ENCODE measurements at places on chromosomes 1 and 21.

GRCh38 chr1:246907472-246907871 is 24.3 kb downstream of the AHCTF1 start:
- DNase-seq = peak; percentile 60

GRCh38 chr21:45767071-45768006 is 123.8 kb downstream of the PCBP3 start:
- DNase-seq = no peak

DNA sequence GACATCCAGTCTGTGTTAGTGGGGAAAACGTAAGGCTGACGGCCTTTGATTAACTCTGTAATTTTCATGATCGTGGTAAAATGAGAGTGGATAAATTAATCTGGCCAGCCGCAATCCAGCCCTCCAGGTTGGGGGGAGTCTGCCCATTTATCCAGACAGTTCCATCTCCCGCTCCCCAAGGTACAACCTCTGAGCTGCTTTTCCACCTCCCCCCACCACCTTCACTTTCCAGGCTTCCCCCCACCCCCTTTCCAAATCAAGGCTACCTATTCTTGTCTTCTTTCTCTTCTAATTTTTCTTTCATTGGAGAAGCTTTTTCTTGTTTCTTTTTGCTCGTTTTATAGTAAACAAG is 6.0 kb downstream of the MIER1 start:
- DNase-seq = no peak

DNA sequence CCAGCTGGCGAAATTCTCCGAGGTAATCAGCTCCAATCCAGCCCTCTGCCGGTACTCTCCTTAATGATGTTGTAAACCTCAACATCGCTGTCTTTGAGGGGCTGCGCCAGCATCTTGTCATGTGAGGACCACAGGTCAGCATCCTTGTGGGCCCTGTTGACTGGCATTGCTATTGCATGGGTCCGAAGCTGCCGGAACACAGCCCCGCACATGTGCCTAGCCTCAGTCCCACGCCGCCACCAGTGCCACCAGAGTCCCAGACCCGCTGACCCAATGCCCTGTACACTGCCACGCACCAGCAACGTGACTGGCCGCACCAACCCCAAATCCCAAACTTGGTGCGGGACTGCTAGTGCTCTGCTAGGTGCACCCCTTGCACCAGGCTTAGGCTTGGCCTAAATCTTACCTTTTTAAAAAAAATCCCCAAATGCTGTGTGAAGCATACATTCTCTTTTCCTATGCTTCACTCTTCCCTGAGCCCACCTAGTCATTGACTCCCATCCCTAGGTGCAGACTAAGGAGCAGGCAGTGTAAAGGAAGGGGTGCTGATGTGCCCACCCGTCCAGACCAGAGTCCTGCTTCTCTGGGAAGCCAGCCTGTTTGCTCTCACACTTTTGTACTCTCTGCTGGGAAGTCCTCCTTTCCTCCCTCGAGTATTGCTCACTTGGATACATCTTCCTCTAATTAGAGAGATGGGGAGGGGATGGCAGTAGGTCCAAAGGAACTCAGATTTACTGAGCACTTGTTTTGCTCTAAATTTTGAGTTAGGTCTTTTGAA is 81.9 kb upstream of the ARTN start:
- DNase-seq = no peak

DNA sequence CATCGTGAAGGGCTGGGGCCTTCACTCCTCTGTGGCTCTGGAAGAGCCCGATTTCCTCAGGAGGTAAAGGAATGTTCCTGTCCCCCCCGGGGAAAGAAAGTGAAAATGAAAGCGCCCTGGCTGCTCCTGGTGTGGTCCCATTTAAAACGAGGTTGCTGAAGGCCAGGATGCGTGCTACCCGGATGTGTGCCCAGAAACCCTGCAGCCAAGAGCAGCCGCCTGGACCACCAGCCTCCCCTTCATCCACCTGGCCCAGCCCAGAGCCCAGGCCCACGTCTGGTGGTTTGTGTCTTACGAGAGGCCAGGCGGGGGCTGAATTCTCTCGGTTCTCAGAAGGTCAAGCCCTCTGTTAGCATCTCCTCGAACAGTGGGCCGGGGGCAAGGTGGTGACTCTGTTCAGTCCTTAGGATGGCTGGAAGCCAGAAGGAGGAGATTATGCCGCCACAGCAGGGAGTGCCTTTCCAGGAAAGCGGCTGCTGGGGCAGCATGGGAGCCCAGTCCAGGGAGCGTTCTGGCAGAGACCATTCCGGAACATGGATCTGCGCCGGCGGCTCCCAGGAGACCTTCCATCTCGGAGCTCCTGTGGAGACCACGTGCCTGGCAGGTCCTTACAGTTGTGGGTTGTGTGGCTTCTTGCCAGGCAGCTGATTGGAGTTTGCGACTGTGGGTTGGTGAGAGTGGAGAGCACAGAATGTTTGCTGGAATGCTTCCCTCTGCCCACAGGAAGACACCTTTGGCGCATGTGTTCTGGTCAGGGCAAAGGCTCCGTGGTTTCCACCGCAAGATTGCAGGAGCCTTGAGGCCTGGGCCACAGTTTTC is 1.4 kb downstream of the GUK1 start:
- peak; percentile 82 for DNase-seq

DNA sequence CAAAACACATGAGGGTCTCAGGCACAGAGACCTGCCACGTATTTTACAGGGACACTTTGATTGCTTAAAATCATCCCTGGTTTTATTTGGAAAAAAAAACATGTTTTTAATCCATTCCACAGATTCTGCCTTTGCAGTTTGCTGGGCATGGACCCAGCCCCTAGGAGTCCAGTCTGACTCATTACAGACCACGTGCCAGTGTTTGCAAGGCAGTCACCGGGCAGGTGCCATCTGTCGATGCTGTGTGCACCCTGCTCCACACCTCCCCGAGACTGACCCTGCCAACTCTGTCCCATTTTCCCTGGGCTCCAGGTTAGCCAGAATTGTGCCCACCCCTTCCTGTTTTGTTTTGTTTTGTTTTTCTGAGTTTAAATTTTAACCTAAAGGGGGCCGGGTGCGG is 148.4 kb upstream of the TMEM51 start:
- DNase-seq = no peak

GRCh38 chr21:38959692-38960061 is 153.9 kb downstream of the ETS2 start:
- DNase-seq = no peak

GRCh38 chr1:42146626-42147320 is 6.4 kb upstream of the GUCA2B start:
- DNase-seq = peak; percentile 43

DNA sequence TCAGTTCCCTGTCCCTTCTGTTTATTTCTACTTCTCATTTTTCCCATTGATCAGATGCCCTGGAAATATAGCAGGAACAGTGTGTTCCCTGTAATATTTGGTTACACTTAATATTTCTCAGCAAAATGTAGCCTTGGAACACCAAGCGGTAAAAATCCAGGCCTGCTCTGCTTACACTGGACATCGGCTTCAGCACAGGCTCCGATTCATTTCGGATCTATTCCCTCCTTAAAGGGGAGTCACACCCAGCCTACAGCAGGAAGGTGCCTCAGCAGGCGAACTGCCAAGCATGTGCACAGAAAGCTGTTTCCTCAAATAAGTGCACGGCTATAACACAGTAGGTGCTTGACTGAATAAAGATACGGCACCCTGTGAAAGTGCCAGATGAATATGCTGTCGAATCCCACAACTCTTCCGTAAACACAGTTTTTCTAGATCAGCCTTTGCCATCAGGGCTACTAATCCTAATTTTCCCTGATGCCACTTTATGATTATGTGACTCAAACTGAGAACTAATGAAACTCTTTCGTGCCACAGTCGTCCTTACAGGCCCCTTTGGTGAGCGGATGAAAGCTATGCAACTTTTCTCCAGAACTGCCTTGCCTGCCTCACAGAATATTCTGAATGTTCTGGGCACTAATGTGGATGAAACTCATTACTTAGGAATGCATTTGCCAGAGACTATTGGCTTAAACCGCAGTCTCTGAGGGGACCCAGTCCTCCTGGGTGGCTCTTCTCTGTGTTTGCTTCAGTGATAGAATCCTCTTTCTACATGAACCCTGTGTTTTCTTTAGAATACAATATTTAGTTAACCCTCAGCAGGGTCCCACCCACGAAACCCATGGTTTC is 275.5 kb upstream of the RUNX1 start:
- DNase-seq = peak; percentile 88

- no peak for DNase-seq
These were observed 113.7 kb downstream of the CRYAA start for GRCh38 chr21:43282358-43283120.

DNA sequence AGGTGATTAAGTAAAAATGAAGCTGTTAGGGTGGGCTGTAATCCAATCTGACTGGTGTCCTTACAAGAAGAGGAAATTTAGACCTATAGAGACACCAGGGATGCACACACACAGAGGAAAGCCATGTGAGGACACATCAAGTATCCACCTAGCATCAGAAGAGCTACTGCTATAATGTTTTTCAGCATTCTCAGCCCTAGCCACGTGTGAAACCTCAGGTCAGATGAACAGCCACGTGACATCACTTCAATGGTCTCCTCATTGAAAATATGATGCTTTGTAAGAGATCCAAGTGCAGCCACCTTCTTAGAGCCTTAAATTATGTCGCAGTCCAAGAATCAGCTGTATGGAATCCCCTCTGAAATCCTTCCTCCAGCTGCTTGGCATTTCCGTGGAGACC is 65.1 kb downstream of the C1orf87 start:
- DNase-seq = no peak

GRCh38 chr1:238409191-238409850 is 518.6 kb upstream of the ZP4 start:
- DNase-seq = peak; percentile 95

GRCh38 chr1:102640872-102641271 is 467.4 kb downstream of the COL11A1 start:
- no peak for DNase-seq

DNA sequence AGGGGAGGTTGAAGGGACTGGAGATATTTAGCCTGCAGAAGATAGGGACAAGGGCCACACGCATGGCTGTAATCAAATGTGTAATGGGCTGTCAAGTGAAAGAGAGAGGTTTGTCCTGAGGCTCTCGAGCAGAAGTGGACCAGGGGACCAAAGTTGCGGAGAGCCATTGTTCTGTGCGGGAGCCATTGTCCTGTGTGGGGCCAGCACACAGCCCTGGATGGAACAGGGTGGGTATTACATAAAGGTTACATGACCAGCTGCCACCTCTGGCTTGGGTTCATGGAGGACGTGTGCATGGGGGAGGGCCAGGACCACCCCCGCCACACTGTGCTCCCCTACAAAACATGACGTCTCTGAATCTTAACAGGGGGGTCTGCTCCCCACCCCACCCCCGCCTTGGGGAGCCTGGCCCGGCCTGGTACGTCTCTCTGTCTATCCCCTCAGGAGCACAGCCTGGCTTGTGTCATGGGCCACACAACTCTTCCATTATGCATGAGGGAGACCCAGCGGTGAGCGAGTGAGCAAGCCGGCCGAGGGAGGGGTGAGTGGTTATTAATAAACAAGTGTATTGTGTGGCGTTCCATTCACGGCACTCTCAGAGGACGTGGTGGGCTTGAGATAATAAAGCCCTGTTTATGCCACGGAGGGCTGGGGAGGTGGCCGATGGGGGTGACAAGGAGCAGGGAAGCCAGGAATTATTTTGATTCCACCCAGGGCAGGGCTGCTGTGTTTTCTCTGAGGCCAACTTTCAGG is at the start of gene NFASC:
Gene NFASC, plus strand, starts transcription at position 703 of the 753 bp plus-strand sequence. CDS start 73,454 bp downstream, outside the sequence.
- DNase-seq = peak; percentile 10

GRCh38 chr1:111214074-111214801 is 13.3 kb upstream of the CHI3L2 start:
- DNase-seq = no peak

DNA sequence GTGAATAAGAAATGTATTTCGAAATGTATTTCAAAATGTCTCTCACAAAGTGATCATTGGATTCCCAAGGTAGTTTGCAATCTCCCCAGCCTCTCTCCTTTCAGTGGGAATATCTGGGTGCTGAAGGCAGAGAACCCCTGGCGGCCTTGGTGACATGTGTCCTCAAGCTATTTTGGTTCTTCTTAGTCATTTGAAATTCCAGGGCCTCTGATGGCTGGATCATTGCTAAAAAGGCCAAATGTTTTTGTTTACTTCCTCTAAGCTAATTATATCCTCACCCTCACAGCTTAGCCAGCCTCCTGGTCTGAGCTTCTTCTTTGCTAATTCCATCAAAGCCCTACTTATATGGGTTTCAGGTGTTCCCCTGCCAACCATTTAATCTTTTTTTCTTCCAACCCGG is 71.2 kb downstream of the LRRC40 start:
- DNase-seq = peak; percentile 19

DNA sequence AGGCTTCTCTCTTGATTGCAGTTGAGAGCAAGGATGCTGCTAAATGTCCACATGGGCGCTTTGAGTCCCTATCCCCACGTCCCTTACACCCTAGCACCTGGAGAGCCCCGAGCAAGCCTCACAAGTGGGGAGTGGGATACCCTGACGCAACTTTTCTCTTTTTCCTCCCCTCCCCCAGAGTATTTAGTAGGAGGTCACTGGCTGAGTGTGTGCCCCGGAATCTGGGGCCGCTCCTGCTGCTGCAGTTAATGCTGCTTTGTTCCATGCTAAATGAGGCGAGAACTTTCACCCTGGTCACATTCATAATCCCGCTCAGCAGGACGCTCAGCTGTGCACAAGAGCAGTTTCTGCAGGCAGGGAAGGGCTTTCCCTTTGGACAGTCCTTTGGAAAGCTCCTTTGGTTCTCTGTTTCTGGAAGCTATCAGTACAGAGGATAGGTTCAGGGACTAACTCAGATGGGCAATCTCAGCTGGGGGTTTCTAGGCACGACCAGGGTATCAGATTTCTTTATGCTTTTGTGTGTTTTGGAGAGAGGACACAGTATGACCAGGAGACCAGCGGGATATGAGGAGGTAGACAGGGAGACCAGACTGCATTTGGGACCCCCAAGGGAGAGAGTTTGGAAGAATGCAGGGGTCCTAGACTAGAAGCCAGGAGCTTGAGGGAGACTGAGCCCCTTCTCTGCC is 75.9 kb downstream of the NOS1AP start:
- no peak for DNase-seq

DNA sequence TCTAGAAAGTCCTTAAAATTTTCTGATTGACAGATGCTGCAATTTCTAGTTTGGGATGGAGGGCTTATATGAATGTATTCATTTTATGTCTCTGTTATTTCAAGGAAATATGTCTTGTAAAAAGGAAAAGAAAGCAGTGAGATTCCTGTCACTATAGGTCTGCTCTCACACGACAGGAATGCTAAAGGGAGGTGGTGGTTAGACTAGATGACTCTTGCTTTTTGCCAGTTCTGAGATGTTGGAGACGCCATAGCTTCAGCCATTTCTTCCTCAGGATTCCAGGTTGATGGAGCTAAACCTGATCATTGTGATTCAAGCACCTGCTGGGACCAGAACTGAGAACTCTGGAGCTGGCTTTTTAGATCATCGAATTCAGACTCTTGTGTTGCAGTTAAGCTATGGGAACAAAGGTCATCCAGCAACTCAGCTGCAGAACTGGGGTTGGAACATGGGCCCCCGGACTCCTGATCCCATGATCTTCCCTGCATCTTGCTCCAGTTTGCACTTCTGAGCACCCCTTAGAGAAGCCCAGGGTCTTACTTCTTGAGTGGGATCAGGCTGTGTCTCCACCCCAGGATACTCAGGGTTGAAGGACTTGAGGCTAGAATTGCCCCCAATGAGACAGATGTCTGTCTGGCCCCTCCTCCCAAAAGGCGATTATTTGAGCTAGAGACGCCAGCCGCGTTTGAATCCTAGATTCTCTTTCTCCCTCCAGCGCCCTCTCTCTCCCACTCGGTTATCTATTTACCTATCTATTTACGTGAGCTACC is 46.7 kb upstream of the FOXO6 start:
- DNase-seq = no peak

GRCh38 chr1:51100264-51100880 is 1.7 kb upstream of the C1orf185 start:
- peak; percentile 13 for DNase-seq

- peak; percentile 14 for DNase-seq
These were observed 55.5 kb downstream of the CACNA1E start for GRCh38 chr1:181538836-181539235.

GRCh38 chr1:200929530-200930278 is 35.0 kb downstream of the INAVA start:
- no peak for DNase-seq
